Activated naive CD8-positive, alpha-beta T cell treated with anti-CD3 and anti-CD28 coated beads, Interleukin-2, amount 10 ng/mL, durations not matched to agents 7 days and 5 days (primary cell): ENCODE measurements at places on chromosomes 16 and 17. TPM values are rescaled to one million over a fixed set of nuclear protein-coding genes. Genes with fewer than 3 reads are reported as not detected.

GRCh38 chr16:6484081-6484480 is 848.6 kb upstream of the RBFOX1 start:
- H3K27me3 ChIP-seq, result peaks cover 7% of the 10 kb centered on the region
- H3K27ac ChIP-seq, result no peak overlapping the region
- DNase-seq, result no peak
- H3K4me3 ChIP-seq, result no peak overlapping the region
- no peaks in the 10 kb centered on the region for H3K4me1 ChIP-seq

DNA sequence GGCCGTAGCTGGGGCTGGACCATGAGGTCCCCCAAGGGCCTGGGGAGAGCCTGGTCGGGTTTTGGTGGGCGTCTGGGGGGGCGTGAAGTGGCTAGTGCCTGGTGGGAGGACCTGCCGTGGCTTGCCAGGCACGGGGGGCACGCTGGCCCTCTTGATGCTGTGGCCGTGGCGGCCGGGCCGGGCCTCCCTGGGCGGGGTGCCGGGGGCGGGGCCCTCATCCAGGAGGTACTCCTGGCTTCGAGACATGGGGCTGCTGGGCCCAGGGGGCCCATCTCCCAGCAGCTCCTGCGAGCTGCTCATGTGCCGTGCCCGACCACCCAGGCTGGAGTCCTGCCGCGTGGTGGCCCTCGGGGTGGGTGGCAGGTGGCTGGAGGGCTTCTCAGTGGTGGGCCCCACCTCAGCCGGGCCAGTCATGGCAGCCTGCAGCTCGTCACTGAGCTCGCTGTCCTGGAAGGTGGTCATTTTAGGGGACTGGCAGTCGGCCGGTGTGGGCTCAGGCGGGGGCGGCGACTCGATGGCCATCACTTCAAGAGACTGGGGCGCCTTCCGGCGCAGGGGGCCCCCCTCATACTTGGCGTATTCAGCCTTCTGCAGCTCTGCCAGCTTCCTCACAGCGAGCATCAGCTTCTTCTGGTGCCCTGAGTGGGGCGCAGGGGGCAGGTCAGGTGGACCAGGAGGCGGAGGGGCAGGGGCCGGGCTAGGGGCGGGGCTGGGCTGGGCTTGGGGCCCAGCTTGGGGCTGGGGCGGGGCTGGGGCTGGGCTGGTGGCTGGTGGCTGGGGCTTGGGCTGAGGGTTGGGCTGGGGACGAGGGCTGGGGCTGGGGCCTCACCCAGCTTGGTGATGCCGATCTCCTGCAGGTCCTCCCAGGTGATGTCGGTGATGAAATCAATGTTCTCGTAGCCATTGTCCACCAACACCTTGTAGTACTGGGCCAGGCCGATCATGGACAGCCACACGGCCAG is 15.2 kb downstream of the CASKIN1 start:
- no peaks in the 10 kb centered on the region for H3K4me1 ChIP-seq
- H3K4me3 ChIP-seq, result no peak overlapping the region
- H3K36me3 ChIP-seq, result no peaks in the 10 kb centered on the region

The CEMP1 gene
- 0.80 TPM for total RNA-seq

DNA sequence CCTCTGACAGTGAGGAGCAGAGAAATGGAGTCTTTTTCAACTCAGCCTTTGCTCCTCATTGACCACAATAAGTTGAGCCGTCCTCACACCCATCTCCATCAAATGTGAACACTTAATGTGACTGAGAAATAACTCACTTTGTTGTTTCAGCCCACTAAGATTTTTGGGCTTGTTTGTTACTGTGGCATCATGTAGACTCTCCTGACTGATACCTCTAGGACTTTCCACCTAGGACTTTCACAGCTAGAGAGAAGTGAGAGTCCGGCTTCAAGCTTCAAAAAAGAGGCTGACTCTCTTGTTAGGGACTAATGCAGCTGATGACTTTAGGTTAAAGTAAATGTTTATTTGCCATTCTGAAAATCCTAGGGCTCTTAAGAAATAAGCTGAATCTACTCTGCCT is 435.0 kb downstream of the TMEM114 start:
- no peaks in the 10 kb centered on the region for H3K27me3 ChIP-seq
- H3K4me3 ChIP-seq, result no peak overlapping the region
- no peaks in the 10 kb centered on the region for H3K36me3 ChIP-seq
- H3K4me1 ChIP-seq, result no peaks in the 10 kb centered on the region

DNA sequence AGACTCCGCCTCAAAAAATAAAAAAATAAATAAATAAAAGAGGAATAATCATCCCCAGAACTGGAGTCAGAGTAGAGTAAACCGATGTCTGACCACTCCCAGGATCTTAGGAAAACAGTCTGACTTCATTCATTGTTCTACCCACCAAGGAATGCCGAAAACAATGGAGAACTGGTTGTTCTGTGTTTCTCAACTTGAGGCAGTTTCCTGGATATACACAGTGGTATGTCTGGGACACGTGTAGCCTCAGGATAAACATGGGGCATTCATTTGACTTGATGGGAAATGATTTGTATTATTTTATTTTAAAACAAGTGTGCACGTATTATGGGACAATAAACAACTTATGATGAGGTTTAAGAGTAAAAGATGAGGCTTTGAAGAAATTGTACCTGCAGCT is 32.8 kb upstream of the PAFAH1B1 start:
- H3K36me3 ChIP-seq, result no peaks in the 10 kb centered on the region
- no peaks in the 10 kb centered on the region for H3K27me3 ChIP-seq
- H3K4me3 ChIP-seq, result no peak overlapping the region
- H3K27ac ChIP-seq, result no peak overlapping the region
- DNase-seq, result no peak

The LAT gene
- total RNA-seq, result 288 TPM

- peak overlapping the region; percentile 97 for H3K4me3 ChIP-seq
- no peaks in the 10 kb centered on the region for H3K36me3 ChIP-seq
- no peaks in the 10 kb centered on the region for H3K27me3 ChIP-seq
- peaks cover 37% of the 10 kb centered on the region for H3K4me1 ChIP-seq
- DNase-seq, result peak; percentile 53
- H3K27ac ChIP-seq, result peak overlapping the region; percentile 98
Measured at GRCh38 chr16:85555719-85556455, 57.2 kb upstream of the GSE1 start.

GRCh38 chr16:82955741-82956348 is 329.1 kb downstream of the CDH13 start:
- no peaks in the 10 kb centered on the region for H3K4me1 ChIP-seq
- H3K36me3 ChIP-seq, result no peaks in the 10 kb centered on the region
- DNase-seq, result no peak
- no peak overlapping the region for H3K4me3 ChIP-seq

DNA sequence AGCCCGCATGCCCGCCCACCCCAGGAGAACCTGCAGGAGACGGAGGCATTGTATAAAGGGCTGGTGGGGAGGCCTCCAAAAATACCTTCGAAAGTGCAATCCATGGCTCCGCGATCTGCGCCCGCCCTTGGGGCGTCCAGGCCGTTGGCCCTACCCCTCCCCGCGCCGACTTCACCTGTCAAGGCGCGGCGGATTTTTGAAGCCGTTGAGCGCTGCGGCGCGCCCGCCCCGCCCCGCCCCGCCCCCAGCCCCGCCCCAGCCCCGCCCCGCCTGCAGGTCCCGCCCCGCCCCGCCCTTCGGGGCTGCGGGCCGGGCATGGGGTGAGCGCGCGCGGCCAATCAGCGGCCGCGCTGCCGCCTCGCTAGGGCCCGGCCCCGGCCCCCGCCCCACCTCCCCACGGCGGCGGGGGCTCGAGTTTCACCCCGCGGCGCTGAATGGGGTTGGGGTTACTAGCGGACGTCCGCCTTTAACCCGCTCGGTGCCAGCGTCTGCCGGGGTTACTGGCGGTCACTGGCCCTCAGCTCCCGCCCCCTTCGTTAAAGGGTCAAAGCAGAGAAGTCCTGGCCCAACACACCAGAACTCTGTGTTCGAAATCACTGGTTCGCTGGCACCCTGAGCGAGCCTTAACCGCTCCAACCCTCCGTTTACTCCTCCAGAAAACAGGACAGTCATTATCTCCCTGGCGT is 13.2 kb downstream of the SREBF1 start:
- peaks cover 80% of the 10 kb centered on the region for H3K4me1 ChIP-seq
- peaks cover 32% of the 10 kb centered on the region for H3K36me3 ChIP-seq
- peak overlapping the region; percentile 94 for H3K27ac ChIP-seq

DNA sequence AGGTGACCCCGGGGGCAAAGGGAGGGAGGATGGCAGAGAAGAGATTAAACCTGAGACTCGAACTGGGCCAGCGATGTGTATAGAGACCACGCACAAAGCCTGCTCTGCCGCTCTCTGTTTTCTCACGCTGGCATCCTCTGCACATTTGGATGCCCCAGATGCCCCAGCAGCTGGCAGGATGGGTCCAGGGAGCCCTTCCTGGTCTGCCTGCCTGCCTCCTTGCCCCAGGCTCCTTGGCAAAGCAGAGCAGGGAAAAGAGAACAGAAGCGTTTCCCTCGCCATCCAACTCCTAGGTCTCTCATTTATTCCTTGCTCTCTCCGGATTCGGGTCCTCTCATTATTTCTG is 5.2 kb upstream of the PIPOX start:
- H3K36me3 ChIP-seq, result peaks cover 2% of the 10 kb centered on the region
- H3K27me3 ChIP-seq, result peaks cover 23% of the 10 kb centered on the region
- no peak overlapping the region for H3K27ac ChIP-seq
- peaks cover 4% of the 10 kb centered on the region for H3K4me1 ChIP-seq
- DNase-seq, result no peak
